Activated CD4-positive, alpha-beta T cell treated with anti-CD3 and anti-CD28 coated beads for 24 hours (primary cell): ENCODE measurements at places on chromosomes 4 and X.

DNA sequence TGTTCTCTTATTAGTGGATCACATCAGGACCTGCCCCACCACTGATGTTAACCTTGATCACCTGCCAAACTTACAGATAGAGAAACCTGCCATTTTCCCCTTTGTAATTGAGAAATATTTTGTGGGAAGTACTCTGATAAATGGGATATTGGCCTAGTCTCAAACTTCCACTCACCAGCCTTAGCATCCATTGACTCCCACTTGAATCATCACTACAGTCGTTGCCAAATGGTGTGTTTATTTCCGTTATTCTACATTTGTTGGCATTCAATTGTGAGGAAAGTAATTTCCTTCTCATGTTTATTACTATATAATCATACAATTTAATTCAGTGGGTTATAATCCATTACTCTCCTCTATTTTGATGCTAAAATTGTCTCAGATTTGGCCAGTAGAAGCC is 156.4 kb upstream of the CXCL13 start:
- DNase-seq, result no peak

DNA sequence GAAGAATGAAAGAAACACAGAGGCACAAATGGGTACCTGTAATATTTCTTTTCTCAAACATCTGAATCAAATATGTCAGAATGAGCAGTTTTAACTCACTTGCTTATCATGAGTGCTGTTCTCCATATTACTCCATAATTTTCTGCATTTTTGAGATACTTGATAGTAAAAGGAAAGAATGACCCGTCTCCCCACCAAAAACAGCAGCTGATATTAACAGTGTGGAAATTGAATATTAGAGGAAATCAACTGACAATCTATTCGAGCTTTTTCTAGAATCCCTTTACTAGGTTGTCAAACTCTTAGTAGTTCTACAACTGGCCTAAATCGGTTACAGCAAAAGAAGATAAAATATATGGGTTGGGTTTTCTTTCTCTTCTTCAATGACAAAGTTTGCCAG is 49.9 kb upstream of the HELT start:
- DNase-seq, result no peak

- no peak for DNase-seq
These were observed 18.1 kb upstream of the GDPD2 start for GRCh38 chrX:70405003-70405402.

DNA sequence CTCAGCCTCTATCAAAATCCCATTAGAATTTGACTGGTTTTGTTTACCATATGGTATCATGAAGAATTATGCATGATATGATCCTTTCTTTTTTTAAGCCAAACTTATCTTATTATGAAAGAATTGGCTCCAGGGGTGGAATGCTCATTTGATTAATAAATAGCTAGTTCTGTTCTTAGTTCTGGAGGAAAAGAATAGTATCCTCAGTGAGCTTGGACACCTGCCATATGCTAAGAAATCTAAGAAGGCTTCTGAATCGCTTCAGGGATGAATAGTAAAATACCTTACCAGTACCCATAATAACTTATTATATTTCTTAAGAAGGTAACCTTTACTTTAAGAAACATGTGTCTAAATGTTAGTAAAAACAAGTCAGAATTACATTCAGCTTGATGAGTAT is 803.6 kb downstream of the ADGRL3 start:
- no peak for DNase-seq

GRCh38 chrX:50066318-50066937 is 134.4 kb downstream of the AKAP4 start:
- DNase-seq, result no peak

GRCh38 chr4:111136438-111136837 is 513.6 kb upstream of the PITX2 start:
- DNase-seq, result no peak

DNA sequence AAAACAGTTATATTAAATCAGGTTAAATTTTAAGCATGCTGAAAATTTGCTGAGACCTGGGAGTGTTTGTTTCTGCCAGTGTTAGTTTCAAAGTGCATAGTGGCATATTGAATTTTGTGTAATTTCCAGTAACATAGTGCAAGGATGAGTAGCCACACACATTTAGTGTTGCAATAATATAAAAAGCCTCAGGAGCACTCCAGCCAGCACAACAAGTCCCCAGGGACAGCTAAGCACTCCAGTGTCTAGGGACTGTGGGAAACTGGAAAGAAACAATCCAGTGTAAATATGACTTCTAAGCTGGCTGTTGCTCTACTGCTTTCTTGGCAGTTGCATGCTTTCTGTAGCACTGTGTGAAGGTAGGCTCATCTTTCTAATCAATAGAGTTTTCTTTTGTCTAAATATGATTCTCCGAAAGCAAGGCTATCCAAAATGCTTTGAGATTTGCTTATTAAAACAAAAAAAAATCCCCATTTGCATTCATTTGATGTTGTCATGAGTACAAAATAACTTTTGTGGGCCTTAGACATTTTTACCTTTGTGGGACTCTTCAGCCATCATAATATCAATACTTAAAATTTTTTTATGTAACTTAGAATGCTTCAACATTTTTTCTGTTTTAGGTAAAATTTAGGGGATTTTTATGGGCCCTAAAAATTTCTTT is 24.2 kb upstream of the CXCL2 start:
- DNase-seq, result no peak
